ENCODE measurements at places on chromosomes 11 and 22.
A peak's percentile ranks its signal among the peaks of the same experiment; 100 is the strongest.

- DNase-seq = no peak
These were observed 157.2 kb upstream of the CARD18 start for GRCh38 chr11:105296806-105297205.

- DNase-seq = no peak
These were observed 4.5 kb upstream of the RFPL1 start for GRCh38 chr22:29433856-29434255.

DNA sequence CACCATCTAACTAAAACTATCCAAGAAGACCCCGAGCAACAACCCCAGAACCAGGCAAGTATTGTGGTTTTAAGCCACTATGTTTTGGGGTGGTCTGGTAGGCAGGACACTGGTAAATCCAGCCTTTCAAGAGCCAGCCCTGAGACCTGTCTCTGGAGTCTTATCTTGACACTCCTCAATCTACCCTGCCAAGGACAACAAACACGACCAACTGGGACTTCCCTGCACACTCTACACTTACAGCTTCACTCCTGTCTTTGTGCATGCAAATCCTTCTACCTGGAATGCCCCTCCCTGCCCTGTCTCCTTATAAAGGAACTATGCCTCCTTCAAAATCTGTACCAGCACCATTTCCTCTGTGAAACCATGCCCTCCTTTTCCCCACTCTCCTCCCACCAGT is 107.3 kb downstream of the RPL27A start:
- DNase-seq = peak; percentile 46

- peak; percentile 58 for DNase-seq
These were observed 33.8 kb downstream of the ZNF202 start for GRCh38 chr11:123707606-123708205.

DNA sequence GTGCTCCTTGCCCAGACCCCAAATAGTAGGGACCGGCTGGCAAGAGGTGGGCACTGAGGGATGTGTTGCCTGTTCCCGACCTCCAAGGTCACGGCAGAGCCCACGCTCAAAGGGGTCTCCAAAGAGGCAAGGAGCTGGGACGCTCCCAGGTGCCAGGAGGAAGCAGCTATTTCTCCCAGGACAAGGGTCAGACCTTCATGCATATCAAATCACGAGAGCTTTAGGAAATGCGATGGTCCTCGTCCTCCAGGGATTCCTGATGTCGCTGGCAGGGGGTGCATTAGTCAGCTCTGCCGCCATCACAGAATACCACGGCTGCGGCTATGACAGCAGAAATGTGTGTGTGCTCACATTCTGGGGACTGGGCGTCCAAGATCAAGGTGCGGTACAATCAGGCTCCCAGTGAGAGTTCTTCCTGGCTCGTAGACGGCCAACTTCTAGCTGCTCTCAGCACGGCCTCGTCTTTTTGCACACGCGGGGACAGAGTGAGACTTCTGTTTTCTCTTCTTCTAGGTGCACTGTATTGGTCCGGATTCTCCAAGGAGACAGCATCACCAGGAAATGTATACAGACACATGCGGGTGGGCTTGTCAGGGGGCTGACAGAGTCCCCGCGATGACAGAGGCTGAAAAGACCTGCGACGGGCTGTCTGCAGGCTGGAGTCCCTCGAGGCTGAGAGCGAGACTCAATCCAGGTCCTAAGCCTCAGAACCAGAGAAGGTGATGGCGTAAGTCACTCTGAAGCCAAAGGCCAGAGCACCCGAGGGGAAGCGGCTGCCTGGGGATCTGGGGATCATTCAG is 81.6 kb downstream of the SHANK2 start:
- DNase-seq = no peak
